Non-pigmented ciliary epithelial cell (primary cell): ENCODE measurements at places on chromosomes 5 and 9.
A peak's percentile ranks its signal among the peaks of the same experiment; 100 is the strongest.

DNA sequence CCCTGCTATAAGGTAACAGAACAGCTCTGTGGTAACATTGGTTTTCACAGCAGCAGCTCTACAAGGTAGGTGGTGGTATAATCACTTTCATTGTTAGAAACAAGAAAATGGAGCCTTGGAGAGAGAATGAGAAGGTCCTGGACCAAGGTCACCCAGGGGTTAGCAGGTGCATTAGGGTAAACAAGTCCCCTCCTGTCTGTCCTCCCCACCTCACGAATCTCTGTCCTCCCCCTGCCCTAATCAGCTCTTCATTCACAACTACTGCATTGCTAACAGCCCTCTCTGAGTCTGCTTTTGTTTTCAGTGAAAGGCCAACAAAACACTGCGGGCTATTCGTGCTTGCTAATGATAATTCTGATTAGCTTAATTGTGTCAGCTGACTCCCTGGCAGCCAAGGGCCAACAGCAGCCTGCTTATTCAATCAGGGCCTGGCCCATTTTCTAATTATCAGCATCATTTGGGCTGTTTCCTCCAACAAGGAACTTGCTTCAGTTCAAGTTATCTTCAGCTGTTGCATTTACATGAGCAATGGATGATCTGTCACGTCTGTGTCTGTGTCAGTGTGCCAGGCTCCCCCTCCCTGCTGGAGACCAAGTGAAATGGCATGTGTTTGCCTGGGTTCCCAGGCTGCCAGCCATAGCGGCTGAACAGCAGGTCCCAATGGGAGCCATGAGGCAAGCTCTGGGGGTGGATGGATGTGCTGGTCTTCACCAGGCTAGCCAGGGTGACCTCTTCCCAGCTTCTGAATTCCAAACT is 56.7 kb upstream of the EQTN start:
- DNase-seq, result no peak

- no peak for DNase-seq
Measured at GRCh38 chr5:98581112-98581997, 192.1 kb upstream of the RGMB start.

DNA sequence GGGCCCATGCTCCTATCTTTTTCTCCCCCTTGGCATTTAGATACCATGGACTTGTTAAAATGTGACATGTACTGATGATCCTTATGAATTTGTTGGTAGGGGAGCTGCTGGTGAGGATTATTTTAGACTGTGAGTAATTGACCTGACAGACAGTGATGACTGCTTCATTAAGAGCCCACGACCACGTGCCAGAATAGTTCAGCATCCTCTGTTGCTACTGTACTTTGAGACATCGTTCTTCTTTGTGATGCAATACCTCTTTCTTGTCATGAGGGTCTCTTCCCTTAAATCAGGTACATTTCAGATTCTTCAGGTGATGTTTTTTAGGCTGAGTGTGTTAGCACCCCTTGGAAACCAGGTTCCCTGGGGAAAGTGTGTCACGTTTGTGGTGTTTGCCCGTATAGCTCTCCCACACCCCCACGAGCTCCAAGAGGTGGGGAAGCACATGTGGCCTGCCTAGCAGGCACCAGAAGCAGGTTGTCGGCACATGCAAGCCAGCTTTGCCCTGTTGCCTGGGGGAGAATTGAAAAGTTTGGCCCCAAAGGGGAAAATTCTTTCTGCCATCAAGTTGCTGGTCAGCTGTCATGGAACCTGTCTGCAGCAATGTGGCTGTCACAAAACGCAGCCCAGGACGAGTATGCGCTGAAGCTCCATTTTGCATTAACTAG is 25.1 kb downstream of the QRFP start:
- DNase-seq, result no peak

GRCh38 chr9:116451500-116452115 is 235.5 kb upstream of the TRIM32 start:
- no peak for DNase-seq

DNA sequence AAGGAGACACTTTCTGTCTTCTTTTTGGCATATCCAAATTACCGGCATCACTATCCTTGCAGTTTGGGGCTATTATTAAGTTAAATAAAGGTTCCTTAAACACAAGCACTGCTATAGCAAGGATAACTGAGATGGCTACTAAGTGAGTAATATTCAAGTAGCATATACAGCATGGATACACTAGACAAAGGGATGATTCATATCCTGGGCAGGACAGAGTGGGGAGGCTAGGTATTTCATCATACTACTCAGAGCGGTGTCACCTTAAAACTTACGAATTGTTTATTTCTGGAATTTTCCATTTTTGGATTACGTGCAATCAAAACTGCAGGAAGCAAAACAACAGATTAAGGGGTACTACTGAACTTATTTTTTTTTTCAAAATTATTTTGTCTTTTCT is 54.1 kb downstream of the FER start:
- peak; percentile 87 for DNase-seq

GRCh38 chr9:120379611-120380010 is 200.4 kb downstream of the CDK5RAP2 start:
- DNase-seq, result no peak

- DNase-seq, result no peak
Measured at GRCh38 chr9:74951725-74952151, 974 bp downstream of the C9orf40 start.

- DNase-seq, result no peak
Measured at GRCh38 chr9:100466171-100466828, 6.6 kb upstream of the TMEFF1 start.

DNA sequence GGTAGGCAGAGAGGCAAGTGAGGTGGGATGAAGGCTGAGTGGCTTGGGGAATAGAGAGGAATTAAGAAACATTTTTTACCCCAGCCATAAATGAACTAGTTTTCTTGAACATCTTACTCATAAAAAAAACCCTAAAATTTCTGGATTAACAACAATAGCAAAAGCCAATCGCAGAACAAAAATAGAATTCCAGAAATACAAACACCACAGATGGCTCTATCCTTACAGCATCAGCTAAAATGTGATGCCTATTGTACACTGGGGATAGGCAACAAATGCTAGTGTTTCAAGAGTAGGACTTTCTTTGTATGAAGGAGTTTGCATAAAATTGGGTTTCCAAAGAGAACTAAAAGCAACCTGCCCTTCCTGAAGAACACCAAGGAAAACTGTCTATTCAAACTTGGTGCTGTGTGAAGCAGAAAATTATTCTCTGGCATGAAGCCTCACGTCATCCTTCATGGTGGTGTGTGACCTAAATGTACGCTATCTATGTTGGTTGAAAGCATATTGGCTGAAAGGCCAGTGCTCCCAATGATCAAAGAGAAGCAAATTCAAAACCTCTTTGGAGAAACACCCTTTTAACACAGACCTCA is 82.9 kb downstream of the JAKMIP2 start:
- no peak for DNase-seq

- DNase-seq, result no peak
Measured at GRCh38 chr5:173808079-173808808, 79.9 kb upstream of the CPEB4 start.

DNA sequence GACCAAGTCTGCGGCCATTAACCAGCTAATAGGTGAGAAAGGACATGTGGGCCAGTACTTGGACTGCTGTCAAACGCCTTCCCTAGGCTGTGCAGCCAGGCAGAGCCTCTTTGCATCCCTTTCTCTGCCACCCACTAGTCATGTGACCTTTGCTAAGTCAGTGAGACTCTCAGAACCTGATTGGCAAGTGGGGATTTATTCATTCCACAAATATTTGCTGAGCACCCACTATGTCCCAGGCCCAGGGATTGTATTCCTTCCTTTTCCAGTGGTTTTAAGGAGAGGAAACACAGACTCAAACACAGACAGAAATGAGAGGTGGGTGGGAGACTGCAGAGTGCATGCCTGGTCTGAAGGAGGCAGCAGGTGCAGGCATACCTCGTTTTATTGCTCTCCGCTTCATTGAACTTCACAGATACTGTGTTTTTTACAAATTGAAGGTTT is 71.6 kb upstream of the GALNT10 start:
- peak; percentile 18 for DNase-seq

- no peak for DNase-seq
Measured at GRCh38 chr9:123851851-123852250, 78.1 kb downstream of the DENND1A start.

- no peak for DNase-seq
Measured at GRCh38 chr9:93280661-93281259, 96.8 kb downstream of the WNK2 start.

DNA sequence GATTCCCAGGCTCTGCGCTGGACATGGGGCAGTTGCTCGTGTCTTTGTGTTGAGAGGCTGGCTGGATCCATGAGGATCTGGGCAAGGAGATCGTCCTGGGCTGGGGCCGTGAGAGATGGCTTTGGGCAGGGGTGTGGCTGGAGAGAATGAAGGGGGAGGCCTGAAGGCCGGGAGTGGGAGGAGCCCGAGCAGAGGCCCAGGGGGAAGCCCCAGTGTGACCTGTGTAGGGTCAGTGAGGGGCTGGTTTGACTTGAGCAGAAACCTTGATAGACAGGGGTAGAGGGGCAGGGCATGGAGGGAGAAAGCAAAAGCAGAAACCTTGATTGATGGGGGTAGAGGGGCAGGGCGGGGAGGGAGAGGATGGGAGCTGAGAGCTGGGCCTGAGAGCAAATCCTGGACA is 54.4 kb upstream of the ASS1 start:
- no peak for DNase-seq

GRCh38 chr9:137029058-137029936 is 1.3 kb upstream of the ABCA2 start:
- DNase-seq, result no peak

- DNase-seq, result no peak
Measured at GRCh38 chr5:59724482-59725391, 168.8 kb downstream of the PDE4D start.

- DNase-seq, result no peak
Measured at GRCh38 chr5:142831009-142831383, 60.8 kb downstream of the ARHGAP26 start.

GRCh38 chr5:93342563-93343061 is 238.4 kb downstream of the NR2F1-AS1 start:
- no peak for DNase-seq

DNA sequence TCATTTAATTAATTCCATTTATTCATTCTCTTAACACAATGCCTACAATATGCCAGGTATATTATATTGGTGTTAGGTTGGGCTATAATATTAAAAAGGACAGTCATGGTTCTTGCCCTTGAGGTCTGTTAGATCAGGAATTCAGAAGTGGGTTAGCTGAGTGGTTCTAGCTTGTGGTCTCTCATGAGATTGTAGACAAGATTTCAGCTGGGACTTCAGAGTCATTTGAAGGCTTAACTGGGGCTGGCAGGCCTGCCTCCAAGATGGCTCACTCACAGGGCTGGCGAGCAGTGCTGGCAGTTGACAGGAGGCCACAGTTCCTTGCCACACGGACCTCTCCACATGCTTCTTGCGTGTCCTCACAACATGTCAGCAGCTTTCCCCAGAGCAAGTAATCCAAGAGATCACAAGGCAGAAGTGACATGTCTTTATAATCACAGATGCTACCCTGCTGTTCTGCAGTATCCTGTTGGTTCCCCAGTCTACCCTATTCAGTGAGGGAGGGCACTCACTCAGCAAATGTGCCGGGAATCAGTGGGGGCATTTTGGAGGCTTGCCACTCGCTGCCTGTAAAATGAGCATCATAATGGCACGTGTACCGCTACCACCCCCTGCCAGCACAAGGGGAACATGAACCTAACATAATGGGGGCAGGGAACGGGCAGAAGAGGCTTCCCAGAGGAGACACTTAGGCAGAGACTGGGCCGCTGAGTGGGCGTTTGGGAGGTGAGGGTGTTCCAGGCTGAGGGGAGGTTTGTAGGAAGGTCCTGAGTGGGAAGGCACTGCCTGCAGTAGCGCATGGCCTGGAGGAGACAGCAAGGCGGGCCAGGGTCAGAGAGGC is 70.0 kb downstream of the EXOSC2 start:
- DNase-seq, result no peak

DNA sequence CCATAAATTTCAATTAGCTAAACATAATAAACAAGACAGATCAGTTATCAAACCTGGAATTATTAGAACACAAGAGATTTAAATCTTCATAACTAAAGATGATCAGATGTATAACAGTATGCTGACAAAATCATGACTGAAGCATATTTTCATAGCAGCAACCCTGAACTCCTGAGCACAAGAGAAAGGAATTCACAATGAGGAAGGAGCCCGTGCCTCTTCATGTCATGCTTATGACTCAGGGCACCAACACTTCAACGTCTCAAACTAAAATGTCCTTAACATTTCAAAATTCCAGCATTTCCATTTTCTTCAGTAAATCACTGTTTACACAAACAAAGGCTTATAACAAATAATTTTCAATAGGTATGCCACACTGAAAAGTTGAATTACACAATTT is 6.7 kb downstream of the AP3B1 start:
- peak; percentile 65 for DNase-seq

DNA sequence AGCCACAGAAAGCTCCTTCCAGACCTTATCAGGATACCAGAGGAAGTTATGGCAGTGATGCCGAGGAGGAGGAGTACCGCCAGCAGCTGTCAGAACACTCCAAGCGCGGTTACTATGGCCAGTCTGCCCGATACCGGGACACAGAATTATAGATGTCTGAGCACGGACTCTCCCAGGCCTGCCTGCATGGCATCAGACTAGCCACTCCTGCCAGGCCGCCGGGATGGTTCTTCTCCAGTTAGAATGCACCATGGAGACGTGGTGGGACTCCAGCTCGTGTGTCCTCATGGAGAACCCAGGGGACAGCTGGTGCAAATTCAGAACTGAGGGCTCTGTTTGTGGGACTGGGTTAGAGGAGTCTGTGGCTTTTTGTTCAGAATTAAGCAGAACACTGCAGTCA is 70.8 kb upstream of the ENTREP1 start:
- no peak for DNase-seq

DNA sequence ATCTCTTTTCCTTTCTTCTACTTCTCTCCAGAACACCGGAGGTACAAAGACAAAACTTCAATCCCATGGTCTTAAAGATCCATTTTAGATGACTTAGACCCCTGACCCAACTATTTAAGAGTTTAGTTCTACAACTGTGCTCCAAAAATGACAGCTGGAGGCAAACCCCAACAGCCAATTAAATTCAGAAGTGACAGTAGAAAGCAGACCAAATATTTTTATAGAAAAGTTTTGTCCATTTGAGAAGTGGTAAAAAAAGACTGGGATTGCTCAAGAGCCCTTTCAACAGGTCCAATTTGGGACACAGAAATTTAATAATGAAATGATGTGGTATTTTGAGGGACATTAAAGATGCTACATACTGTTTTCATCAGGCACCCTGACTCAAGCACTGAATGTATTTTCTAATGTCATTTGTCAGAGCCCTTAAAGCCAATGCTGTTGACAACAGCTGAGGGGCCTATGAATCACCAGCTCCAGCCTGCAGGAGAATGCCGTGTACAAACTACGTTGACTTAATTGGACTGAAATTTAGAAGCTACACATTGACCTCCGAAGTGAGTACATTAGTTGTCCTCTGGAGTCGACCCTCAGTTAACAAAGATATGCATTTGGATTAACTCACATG is 147.5 kb upstream of the PIK3R1 start:
- no peak for DNase-seq

GRCh38 chr9:86604741-86605140 is 250.5 kb upstream of the TUT7 start:
- DNase-seq, result no peak

- no peak for DNase-seq
Measured at GRCh38 chr9:84781931-84782866, 112.7 kb downstream of the NTRK2 start.
